Left ventricle myocardium superior (tissue), 1 donor: ENCODE measurements at places on chromosomes 3 and 15. TPM values are rescaled to one million over a fixed set of nuclear protein-coding genes. Genes with fewer than 3 reads are reported as not detected.

The HYPK gene
- 12.3 TPM for total RNA-seq

The ITIH1 gene
- not detected for total RNA-seq

The DNAJA4 gene
- total RNA-seq: 85.9 TPM

The RARRES1 gene
- total RNA-seq: 14.6 TPM

The ARHGAP31 gene
- 41.7 TPM for total RNA-seq

The ATP8B4 gene
- total RNA-seq: 3.1 TPM

The MYRIP gene
- 0.84 TPM for total RNA-seq

The TBL1XR1 gene
- total RNA-seq: 99.6 TPM

The ARGFX gene
- total RNA-seq: not detected

The STRA6 gene
- not detected for total RNA-seq

The LYZL4 gene
- total RNA-seq: not detected

The IL12A gene
- total RNA-seq: 0.32 TPM

The STX19 gene
- total RNA-seq: not detected

DNA sequence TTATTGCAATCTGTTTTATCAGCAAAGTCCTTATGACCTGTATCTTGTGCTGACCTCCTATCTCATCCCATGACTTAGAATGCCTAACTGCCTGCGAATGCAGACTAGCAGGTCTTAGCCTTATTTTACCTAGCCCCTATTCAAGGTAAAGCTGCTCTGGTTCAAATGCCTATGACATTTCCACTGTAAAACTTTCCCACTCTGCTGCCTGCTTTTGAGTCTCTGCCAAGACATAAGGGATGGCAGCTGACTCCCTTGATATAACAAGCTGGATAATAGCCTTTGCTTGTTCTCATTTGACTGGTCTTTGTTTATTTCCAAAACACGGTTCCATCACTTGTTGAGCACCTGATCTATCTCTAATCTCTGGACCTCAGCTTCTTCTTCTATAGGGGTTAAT, 131.9 kb upstream of the STRIT1 start:
- no peak for DNase-seq

DNA sequence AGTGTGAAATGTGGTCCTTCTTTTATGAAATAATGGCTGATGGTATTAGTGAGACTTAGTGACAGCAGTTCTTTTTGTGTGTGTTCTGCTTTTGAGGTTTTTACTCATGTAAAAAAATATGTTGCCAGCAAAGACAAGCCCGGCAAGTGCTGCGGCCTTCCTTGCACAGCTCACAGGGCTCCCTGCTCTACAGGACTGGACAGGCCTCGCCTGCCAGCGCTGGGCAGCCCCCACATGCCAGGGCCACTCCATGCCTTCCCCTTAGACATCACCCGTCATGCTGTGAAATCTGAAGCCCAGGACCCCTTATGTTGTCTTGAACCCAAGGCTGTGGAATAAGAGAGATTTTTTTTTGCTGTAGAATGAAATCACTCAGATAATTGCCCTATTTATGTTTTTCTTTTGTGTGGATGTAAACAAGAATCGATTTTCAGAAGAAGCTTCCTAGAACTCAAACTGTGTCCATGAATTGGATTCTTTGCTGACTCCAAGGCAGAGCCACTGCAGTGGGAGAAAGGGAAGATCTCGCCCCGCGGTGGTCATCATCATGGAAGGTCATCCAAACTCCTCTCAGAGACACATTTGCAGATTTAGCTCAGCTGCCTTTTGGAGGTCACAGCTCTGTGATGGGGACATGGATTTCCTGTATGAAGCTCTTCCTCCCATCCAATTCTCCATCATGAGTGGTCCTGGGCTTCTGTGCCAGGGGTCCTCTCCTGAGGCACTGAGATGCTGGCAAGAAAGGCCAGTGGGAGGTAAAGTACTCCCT, 150.8 kb downstream of the ATP10A start:
- no peak for DNase-seq

- peak; percentile 77 for DNase-seq
Measured at GRCh38 chr3:129211772-129212171, 28.1 kb upstream of the CNBP start.

DNA sequence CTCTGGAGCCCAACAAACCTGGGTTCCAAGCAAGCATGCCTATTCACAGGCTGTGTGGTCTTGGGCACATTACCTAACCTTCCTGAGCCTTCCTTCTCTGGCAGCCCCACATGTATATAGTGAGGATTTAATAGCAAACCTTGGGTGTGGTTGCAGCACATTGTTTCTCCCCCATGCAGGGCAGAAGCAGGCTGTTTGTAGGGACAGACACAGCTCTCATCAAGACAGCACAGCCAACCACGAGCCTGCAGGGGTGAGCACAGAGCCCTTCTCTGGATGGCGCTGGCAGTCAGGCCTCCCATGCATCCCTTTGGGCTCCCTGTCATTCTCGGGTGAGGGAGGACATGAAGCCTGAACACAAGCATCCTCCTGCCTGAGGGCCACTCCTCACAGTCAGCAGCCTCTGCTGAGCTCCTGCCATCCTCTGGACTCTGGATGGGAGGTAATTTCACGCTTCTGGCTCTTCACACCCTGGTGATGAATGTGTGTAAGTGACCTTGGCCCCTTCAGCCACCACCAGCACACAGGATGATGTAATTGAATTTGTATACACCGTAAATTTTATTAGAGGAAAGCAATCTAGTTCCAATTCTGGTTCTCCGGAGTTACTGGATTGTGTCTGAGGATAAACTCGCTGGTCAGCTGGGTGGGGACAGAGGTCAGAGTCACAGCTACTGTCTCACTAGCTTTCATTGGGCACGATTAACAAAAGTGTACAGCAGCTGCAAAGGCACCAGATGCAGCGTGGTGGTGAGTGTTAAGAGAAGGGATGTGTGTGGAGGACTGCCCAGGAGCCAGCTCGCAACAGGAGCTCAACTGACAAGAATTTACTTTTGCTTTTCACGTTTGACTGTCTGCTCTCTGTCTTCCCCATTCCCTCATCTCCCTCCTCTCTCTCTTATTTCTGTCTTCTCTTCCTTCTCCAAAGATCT, 118.1 kb downstream of the CLSTN2 start:
- DNase-seq: no peak

GRCh38 chr3:133849346-133849745, 43.7 kb downstream of the SRPRB start:
- no peak for DNase-seq

DNA sequence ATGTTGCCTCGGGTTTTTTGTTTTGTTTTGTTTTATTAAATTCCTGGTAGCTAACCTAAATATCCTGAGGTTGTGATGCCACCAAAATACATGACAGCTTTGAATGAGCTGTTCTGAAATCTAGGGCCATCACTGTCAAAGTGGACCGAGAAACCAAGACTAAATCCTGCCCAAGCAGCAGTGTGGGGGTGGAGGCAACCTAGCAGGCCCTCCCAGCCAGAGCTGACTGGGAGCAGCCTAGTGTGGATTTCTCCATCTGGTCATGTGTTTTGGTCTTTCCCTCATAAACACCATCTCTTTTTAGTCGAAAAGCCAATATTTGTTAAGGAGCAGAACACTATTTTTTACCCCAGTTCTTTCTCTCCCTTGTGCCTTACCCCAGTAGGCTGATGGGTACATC, 52.2 kb downstream of the LARS2 start:
- DNase-seq: no peak

DNA sequence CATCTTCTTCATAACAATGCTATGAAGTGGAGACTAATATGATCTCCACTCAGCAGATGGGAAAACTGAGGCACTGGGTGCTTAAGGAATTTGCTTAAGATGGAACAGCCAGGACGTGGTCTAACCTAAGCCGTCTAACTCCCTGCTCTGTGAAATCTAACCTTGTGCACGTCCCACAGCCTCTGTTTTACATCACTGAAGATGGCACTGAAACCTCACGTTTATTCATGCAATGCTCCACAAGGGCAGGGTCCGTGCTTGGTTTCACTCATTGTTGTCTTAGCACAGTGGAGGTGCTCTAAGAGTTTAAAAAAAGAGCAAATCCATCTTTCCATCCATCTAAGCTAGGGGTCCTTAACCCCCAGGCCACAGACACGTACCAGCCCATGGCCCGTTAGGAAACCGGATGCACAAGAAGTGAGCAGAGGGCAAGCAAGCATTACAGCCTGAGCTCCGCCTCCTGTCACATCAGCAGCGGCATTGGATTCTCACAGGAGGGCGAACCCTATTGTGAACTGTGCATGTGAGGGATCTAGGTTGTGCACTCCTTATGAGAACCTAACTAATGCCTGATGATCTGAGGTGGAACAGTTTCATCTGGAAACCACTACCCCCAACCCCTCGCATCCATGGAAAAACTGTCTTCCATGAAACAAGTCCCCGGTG, 118.0 kb downstream of the FOXP1 start:
- DNase-seq: no peak

- no peak for DNase-seq
Measured at GRCh38 chr3:53996141-53996874, 104.6 kb upstream of the SELENOK start.

DNA sequence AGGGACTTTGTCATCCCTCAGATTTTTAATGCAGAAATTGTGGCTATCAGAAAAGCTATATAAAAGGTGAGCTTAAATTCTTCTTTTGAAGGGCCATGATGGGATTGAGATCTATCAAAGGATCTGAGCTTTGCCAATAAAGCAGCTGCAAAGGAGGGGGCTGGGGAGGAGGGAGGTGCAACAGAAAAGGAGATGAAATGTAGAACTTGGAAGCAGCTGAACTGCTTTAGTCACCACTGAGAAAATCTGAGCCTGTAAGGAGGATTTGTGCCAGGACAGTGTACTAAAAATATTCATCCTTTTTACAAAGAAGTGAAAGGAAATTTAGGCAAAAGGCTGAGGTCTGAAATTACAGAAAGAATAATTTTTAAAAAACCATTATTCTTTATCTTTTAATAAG, 10.4 kb downstream of the TSPAN3 start:
- DNase-seq: no peak

DNA sequence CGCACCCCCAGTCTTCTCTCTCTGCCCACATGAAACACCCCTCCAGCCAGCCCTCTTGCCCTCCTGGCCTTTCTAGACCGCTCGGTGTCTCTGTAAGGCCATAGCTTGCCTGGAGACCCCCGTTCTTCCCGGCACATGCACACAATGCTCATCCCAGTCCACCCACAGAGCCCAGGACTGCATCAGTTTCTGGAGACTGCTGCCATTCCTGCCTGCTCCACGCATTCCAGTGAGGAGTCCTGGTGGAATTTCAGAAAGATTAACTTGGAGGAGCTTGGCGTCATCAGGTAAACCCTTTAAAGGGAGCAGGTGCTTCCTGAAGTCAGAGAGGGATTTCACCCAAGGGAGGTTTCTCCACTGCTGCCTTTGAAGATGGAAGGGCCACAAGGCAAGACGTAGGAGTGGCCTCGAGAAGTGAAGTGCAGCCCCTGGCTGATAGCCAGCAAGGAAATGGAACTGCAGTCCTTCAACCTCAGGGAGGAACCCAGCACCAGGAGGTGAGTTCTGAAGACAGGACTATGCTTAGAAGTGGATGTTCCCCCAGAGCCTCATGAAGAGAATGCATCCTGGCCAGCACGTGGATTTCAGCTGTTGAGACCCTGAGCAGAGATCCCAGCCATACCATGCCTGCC, 19.2 kb downstream of the SLC41A3 start:
- no peak for DNase-seq

DNA sequence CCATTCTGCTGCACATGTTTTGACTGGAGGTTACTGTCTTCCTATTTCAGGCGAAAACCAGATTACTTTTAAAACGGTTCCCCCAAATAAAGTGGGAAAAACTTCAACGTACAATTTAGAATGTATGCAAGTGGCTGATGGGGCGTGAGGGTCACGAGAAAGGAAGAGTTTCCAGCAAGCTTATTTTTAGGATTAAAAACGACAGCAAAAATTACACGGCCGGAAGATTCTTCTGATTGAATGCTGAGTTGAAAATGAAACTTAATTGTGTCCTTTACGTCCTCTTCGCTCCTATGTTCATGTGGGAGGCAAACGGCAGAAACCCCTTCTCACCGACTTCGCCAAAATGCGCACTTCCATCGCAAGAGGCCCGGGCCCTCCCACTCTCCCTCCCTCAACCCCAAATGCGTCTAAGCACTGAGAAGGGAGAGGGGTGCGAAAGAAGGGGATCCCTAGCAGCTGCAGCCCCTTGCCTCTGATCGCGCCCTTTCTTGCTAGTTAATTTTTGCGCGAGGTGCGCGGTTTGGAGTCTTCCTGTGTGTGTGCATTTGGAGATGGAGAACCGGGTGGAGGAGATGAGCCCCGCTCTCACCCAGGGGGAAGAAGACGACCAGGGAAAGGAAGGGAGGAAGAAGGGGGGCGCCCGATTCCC, 656 bp downstream of the CD47 start:
- DNase-seq: no peak

DNA sequence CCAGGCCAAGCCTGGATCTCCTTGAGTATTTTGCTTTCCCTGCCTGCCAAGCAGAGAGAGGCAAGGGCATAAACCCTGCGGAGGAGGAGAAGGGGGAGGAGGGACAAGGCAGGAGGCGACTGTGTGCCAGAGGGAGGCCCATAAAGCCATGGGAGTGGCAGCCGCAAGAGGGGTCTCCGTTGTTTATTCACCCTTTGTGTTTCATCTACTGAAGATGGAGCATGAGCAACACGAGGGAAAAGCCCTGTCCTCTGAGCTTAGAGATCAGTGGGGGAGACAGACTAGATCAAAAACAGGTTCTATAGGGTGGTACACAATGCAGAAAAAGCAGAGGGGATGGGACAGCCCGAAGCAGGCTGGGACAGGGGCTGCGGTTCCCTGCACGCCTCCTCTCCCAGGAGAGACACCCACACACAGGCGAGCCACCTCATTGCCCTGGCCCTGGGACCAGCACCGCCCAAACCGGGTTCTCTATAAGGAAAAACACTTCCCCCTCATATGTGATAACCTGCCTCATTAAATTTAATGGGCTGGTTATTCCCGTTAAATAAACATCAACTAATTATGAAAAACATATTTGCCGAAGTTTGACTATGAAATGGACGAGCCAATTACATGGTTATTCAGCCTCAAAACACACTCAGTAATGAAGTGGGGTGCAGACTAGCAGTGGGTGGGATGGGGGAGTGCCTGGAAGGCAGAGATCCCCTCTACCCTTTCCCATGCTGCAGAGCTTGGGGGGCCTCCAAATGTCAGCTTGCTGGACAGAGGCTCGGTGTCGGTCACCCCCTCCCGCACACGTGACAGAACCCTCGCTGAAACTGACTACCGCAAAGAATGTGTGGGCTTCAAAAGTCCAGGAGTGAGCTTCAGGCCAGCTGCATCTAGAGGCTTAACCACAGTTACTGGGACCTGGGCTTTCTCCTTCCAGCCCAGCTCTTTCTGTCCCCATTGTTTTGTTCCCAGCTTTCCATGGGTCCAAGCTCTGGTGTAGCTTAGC, 14.2 kb upstream of the PLXNA1 start:
- DNase-seq: no peak

DNA sequence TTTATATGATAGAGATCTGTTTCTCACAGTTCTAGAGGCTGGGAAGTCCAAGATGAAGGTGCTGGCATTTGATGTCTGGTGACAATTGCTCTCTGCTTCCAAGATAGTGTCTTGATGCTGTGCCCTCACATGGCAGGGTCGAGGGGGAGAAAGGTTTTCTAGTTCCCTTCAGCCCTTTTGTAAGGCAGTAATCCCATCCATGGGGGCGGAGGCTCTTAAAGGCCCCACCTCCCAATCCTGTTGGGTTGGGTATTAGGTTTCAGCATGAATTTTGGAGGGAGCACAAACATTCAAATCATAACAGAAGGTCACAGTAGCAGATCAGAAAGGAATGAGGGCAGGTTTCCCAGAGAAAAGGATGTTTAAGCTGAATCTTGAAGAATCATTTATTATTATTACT, 601.7 kb upstream of the ZNF717 start:
- no peak for DNase-seq
